Fibroblast of skin of left biceps (primary cell): ENCODE measurements at places on chromosomes 3 and 15.
A peak's percentile ranks its signal among the peaks of the same experiment; 100 is the strongest.

DNA sequence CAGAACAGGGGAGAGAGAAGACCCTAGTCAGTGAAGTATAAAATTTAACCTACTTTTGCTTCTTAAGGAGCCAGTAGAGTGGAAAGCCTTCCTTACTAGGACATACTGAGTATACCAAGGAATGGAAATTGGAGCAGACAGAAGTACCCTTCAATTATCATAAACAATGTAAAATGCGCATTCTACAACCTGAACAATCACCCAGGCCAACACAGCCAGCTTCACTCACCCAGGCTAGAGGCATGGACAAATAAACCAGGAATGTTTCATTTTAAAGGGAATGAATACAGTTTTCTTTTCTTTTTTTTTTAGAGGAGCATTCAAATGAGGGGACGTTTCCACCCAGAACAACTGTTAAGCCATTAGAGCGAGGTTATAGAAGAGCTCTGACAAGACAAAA is 41.9 kb upstream of the PLXND1 start:
- no peak for DNase-seq

DNA sequence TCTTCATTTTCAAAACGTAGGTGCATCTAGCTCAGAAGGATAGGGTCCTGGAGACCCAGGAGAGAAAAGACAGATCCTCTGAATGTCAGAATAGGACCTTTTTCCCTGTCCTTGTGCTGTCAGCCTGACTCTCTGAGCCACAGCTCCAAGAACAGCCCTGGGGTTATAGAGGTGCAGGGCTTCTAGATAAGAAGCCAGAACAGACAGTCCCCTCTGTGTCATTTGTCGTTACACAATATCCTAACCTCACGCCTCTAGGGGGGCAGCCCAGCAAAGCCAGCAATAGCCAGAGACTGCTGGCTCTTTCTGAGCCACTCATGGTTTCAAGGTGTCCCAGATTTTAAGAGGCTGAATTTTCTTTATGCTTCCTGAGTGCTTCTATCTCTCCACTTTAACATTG is 153.2 kb upstream of the THBS1 start:
- DNase-seq: no peak

- DNase-seq: no peak
Measured at GRCh38 chr3:122873741-122874515, 79.1 kb downstream of the SLC49A4 start.

- no peak for DNase-seq
Measured at GRCh38 chr15:81291916-81292522, 31.9 kb downstream of the STARD5 start.

DNA sequence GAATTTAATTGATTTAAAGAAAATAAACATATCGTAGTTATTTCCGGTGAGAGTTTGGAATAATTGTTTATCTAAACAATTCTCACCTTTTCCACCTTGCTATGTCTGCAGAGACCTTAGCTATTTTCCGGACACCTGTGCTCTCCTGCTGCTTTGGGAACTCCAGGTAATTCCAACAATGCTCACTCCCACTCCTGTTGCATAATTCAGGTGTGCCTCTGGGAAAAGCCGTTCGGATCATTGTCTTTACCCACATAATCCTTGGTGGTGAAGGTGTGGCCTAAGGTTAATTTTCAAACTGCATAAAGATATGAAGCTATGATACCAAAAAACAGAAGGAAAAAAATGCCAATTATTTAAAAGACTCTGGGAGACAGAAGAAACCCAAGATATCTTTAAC is 59.4 kb downstream of the LDHAL6B start:
- DNase-seq: no peak

DNA sequence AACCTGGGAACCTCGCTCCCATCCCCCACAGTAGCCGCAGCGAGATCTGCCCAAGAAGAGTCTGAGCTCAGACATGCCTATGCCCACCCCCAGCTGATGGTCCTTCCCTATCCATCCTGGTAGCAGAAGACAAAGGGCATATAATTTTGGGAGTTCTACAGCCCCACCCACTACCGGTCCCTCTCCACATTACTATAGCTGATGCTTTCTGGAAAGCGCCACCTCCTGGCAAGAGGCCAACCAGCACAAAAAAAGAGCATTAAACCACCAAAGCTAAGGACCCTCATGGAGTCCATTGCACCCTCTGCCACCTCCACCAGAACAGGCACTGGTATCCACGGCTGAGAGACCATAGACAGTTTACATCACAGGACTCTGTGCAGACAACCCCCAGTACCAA is 168.4 kb downstream of the MEGF11 start:
- no peak for DNase-seq

GRCh38 chr15:75891895-75892294 is 11.8 kb upstream of the FBXO22 start:
- peak; percentile 69 for DNase-seq
